ENCODE measurements at places on chromosomes 4 and X.

- H3K27me3 ChIP-seq, result no peaks in the 10 kb centered on the region
- no peaks in the 10 kb centered on the region for H3K4me1 ChIP-seq
- H3K27ac ChIP-seq, result no peak overlapping the region
- H3K36me3 ChIP-seq, result no peaks in the 10 kb centered on the region
- no peak overlapping the region for H3K4me3 ChIP-seq
- DNase-seq, result no peak
Measured at GRCh38 chr4:104693601-104694201, 199.0 kb upstream of the CXXC4 start.

DNA sequence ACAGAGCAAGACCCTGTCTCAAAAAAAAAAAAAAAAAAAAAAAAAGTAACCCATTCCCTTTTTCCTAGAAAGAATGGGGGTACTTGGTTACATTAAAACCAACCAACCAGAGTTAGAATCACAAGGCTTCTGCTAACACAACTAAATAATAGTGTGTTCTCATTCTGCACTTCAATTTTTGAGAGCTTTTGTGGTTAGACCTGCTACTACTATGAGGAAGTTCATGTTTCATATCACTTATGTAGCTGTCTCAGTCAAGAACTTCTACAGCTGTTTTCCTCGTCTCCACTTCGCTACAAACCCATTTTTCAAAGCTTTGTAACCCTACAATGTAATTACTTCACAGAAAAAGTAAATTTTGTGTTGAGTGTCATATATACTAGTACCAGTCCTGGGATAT, 58.3 kb downstream of the PDHA2 start:
- H3K4me3 ChIP-seq, result no peak overlapping the region
- H3K36me3 ChIP-seq, result no peaks in the 10 kb centered on the region
- H3K27ac ChIP-seq, result no peak overlapping the region
- no peaks in the 10 kb centered on the region for H3K27me3 ChIP-seq
- H3K4me1 ChIP-seq, result no peaks in the 10 kb centered on the region

DNA sequence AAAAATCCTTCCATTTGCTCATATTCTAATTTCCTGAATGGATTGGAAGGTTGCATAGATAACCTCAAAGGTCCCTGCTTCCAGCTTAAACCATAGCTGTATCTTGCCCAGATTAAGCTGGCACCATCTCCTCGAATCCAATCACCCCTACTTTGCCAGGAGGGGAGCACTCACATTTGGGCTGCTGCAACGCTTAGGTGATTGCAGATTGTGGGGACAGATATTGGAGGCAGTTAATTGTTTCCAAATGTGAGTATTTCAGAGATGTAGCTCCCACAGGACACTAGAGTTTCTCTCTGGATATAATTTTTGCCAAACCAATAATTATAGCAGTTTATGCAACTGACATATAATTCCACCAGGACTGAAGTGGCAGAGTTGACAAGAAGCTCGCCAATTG, 53.5 kb upstream of the ACSL1 start:
- no peaks in the 10 kb centered on the region for H3K27me3 ChIP-seq
- no peak overlapping the region for H3K4me3 ChIP-seq
- no peak for DNase-seq
- H3K4me1 ChIP-seq, result no peaks in the 10 kb centered on the region

GRCh38 chrX:123525123-123525725, 207.6 kb downstream of the THOC2 start:
- H3K36me3 ChIP-seq, result no peaks in the 10 kb centered on the region
- H3K4me1 ChIP-seq, result no peaks in the 10 kb centered on the region
- no peaks in the 10 kb centered on the region for H3K27me3 ChIP-seq
- no peak overlapping the region for H3K27ac ChIP-seq

GRCh38 chrX:66553973-66554372, 84.9 kb downstream of the EDA2R start:
- H3K4me3 ChIP-seq, result no peak overlapping the region
- no peak for DNase-seq
- H3K27me3 ChIP-seq, result peaks cover 8% of the 10 kb centered on the region
- no peaks in the 10 kb centered on the region for H3K36me3 ChIP-seq
- H3K4me1 ChIP-seq, result no peaks in the 10 kb centered on the region
- H3K27ac ChIP-seq, result no peak overlapping the region

- H3K4me1 ChIP-seq, result peaks cover 6% of the 10 kb centered on the region
- H3K27ac ChIP-seq, result no peak overlapping the region
- DNase-seq, result peak; percentile 18
- H3K4me3 ChIP-seq, result peak overlapping the region; percentile 75
Measured at GRCh38 chrX:39730662-39731329, 367.0 kb downstream of the BCOR start.

DNA sequence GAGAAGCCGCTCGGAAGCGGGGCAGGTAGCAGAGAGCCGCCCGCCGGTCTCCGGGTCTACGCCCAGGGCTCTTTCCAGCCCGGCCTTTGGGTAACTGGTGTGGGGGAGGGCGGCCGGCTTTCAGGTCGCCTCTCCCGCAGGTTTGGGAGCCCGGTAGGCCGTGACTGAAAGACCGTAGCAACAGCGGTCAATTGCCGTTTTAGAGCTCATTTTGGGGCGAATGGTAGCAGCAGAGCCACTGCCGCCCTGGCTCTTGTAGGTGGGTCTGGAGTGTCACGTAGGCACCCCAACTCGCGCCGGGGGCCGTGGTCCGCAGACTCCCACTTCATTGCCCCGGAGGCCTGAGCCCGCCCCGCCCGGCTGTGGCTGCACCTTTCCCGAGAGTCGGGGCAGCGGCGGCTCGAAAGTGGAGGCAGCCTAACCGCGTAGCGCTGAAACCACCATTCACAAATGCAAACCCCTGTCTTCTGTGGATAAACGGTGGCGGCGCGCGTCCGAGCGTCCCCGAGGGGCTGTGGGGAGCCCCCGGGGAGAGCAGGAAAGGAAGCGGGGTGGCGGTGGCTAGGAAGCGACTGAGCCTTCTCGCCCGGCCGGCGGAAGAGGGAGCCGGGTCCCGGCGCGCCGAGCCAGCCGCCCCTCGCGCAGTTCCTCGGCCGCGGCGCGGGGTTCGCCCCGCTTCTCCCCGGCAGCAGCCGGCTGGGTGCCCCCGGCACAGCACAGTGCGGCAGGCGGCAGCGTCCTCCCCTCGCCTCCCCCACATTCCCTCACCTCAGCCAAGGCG, 2185.1 kb upstream of the TENM3 start:
- no peaks in the 10 kb centered on the region for H3K36me3 ChIP-seq
- peak; percentile 6 for DNase-seq
- peaks cover 58% of the 10 kb centered on the region for H3K27me3 ChIP-seq

- H3K4me3 ChIP-seq, result no peak overlapping the region
- H3K36me3 ChIP-seq, result no peaks in the 10 kb centered on the region
- DNase-seq, result no peak
- no peak overlapping the region for H3K27ac ChIP-seq
Measured at GRCh38 chr4:122854447-122855352, 28.1 kb downstream of the FGF2 start.

- H3K27me3 ChIP-seq, result peaks cover 32% of the 10 kb centered on the region
- no peak for DNase-seq
- no peak overlapping the region for H3K27ac ChIP-seq
- no peaks in the 10 kb centered on the region for H3K36me3 ChIP-seq
- H3K4me1 ChIP-seq, result peaks cover 5% of the 10 kb centered on the region
- no peak overlapping the region for H3K4me3 ChIP-seq
Measured at GRCh38 chrX:69503228-69503781, 821 bp upstream of the NALF2 start.

GRCh38 chrX:45230410-45230809, 29.7 kb upstream of the DIPK2B start:
- H3K4me1 ChIP-seq, result peaks cover 23% of the 10 kb centered on the region
- peaks cover 5% of the 10 kb centered on the region for H3K36me3 ChIP-seq
- DNase-seq, result peak; percentile 13
- no peak overlapping the region for H3K27ac ChIP-seq

DNA sequence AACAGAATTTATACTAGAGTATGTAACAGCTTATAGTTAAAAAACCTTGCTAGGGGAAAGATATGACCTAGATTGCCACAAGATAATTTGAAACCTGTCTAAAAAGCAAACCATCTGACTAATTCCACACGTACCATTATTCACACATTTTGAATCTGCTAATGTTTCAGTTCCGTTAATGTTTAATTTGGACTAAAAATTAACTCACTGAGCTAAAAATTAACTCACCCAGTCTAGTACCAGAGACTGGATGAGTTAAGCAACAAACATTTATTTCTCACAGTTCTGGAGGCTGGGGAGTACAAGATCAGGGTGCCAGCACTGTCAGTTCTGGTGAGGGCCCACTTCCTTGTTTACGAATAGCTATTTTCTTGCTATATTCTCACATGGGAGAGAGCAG, 231.5 kb upstream of the DIAPH2 start:
- DNase-seq, result no peak
- H3K27ac ChIP-seq, result no peak overlapping the region
- H3K4me3 ChIP-seq, result no peak overlapping the region
- no peaks in the 10 kb centered on the region for H3K27me3 ChIP-seq
- no peaks in the 10 kb centered on the region for H3K36me3 ChIP-seq
- no peaks in the 10 kb centered on the region for H3K4me1 ChIP-seq

GRCh38 chrX:22526339-22526738, 253.6 kb downstream of the CBLL2 start:
- DNase-seq, result peak; percentile 32
- H3K27me3 ChIP-seq, result no peaks in the 10 kb centered on the region
- peaks cover 23% of the 10 kb centered on the region for H3K4me1 ChIP-seq

DNA sequence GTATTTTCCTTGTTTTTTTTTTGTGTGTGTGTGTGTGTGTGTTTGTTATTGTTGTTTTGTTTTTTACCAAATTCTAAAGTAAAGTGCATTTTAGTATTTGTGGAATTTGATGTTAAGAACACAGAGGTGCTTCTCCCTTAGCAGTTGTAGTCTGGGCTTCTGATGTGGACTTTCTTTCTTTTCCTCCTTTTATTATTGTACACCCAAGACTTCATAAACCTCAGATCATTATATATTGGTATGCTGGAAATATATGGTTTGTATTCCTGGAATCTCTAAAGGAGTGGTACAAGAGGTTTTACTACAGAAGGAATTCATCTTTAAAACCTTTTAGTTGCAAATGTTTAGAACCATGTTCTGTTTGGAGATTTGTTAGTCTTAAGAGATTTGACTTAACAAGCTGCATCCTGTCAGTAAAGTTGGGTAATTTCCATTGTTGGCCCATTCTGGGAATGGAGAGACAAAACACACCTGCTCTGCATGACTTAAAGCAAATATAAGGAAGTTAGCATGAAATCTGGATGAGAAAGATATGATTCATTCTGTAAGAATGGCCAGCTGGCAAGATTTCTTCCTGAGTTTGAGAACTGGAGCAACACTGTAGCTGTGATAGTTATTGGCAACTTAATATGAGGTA, 64.0 kb downstream of the SMAD1 start:
- H3K4me3 ChIP-seq, result no peak overlapping the region
- H3K4me1 ChIP-seq, result peaks cover 5% of the 10 kb centered on the region
- H3K27ac ChIP-seq, result no peak overlapping the region
- no peaks in the 10 kb centered on the region for H3K27me3 ChIP-seq
- no peaks in the 10 kb centered on the region for H3K36me3 ChIP-seq

DNA sequence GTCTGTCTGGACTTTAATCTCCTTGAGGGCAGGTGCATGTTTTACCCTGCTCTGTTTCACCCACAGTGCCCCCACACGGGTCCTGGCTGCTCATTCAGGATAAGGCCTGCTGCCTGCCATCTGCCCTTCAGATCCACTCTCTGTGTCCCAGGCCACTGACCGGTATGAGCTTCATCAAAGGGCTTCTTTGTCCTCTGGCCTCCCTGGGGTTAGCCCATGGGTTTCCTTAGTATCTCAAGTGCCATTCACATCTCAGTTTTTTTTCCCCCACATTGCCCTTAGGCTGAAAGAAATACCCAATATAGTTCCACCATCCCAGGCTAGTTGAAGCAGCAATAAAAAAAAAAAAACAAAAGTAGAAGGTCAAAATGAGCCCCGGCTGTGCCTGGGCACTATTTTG, 9.3 kb downstream of the CD99L2 start:
- H3K27me3 ChIP-seq, result no peaks in the 10 kb centered on the region
- H3K4me1 ChIP-seq, result no peaks in the 10 kb centered on the region
- no peak for DNase-seq
- no peak overlapping the region for H3K27ac ChIP-seq
- no peak overlapping the region for H3K4me3 ChIP-seq

DNA sequence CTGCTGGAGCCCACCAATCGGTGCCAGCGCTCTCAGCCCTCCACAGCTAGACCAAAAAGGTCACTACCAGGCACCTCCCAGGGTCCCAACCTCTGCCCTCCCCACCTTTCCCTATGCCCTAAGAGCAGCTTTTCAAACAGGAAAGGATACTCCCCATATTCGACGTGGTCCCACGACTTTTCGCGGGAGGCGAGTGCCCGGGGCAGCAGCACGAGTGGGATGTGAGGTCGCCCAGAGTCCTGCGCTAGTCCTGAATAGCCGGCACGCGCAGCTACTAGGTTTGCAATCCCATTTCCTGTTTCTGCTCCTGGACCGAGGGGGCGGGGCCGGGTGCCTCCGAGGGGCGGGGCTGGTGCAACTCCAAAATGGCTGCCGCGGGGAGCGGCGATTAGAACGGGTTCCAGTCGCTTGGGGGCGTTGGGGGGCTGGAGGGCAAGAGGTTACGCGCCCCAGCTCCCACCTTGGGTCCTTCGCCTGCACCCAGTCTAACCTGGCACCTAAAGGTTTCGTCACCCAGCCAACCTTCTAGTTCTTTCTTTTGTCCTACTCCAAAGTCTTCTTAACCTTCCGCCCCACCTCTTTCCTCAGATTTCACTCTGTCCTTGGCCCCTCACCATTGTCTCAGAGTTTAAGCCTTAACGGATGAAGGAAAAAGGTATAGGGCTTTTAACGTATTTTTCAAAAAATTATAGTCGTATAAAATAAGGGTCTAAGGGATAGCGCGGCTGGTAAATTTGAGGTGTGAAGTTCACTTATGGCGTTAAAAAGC, 85.0 kb upstream of the TENT5D start:
- DNase-seq, result no peak
- H3K36me3 ChIP-seq, result no peaks in the 10 kb centered on the region

GRCh38 chr4:145776208-145776607, 96.3 kb downstream of the C4orf51 start:
- no peak overlapping the region for H3K4me3 ChIP-seq
- H3K27me3 ChIP-seq, result no peaks in the 10 kb centered on the region
- H3K4me1 ChIP-seq, result no peaks in the 10 kb centered on the region

GRCh38 chr4:16727218-16727617, 171.2 kb downstream of the LDB2 start:
- no peak overlapping the region for H3K27ac ChIP-seq
- H3K4me3 ChIP-seq, result no peak overlapping the region
- no peak for DNase-seq

- no peaks in the 10 kb centered on the region for H3K27me3 ChIP-seq
- H3K27ac ChIP-seq, result no peak overlapping the region
- H3K4me1 ChIP-seq, result no peaks in the 10 kb centered on the region
- DNase-seq, result no peak
- no peaks in the 10 kb centered on the region for H3K36me3 ChIP-seq
- no peak overlapping the region for H3K4me3 ChIP-seq
Measured at GRCh38 chrX:114073926-114074325, 510.0 kb upstream of the HTR2C start.

GRCh38 chr4:40309250-40309774, 25.8 kb upstream of the CHRNA9 start:
- peak overlapping the region; percentile 63 for H3K4me3 ChIP-seq
- no peaks in the 10 kb centered on the region for H3K36me3 ChIP-seq
- peak; percentile 71 for DNase-seq
- no peaks in the 10 kb centered on the region for H3K27me3 ChIP-seq
- H3K4me1 ChIP-seq, result peaks cover 69% of the 10 kb centered on the region
